ENCODE measurements at places on chromosomes 6 and 20.

GRCh38 chr6:36539814-36540568, 7.3 kb downstream of the STK38 start:
- no peak for DNase-seq

DNA sequence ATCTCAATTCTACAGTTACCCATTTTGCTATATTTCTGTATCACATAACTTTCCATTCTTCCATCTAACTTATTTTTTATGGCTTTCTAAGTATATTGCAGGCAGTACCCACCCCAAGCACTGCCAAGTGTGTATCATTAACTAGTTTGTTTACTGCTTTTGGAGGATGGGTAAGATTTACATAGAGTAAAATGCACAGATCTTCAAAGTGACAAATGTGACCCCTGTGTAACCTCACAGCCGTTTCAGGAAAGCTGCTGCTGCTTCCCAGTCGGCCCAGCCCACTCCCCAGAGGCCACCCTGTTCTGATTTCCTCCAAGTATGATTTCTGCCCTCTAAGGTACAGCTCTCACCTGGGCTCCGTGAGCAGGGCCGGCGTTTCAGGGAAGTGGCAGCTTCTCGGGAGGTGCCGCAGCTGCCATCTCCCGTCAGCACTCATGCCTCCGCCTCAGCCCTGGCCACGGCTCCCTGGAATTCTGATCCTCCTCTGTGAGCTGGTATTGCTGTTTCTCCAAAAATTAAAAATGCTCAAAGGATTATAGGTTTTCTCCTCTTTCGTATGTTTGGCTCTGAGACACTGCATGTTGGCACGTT, 15.0 kb upstream of the MAP1LC3A start:
- DNase-seq = no peak

DNA sequence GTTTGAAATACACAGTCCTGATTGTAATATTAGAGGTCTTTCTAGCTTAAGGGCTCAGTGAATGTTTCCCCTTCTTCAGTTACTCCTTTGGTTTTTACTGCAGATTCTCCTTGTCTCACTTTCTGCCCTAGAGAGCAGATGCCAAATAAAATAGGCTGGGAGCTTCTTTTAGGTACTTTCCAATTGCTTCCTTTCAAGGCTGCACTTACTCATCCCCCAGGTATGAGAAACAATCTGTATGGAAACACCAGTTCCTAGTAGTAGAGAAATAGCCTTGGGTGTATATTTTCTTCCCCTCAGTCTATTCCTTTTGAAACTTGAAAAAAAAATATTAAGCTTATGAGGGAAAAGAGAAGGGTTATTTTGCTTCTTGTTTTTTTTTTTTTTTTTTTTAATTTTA, 139.7 kb downstream of the PAK5 start:
- no peak for DNase-seq

GRCh38 chr6:121993362-121993761, 406.1 kb upstream of the HSF2 start:
- no peak for DNase-seq

- DNase-seq = no peak
These were observed 161.0 kb downstream of the GJA1 start for GRCh38 chr6:121596441-121596840.

- DNase-seq = no peak
These were observed 40.6 kb downstream of the DTNBP1 start for GRCh38 chr6:15622045-15622740.

GRCh38 chr6:29990931-29991330, 48.6 kb downstream of the HLA-A start:
- no peak for DNase-seq

- peak; percentile 62 for DNase-seq
These were observed 39.8 kb downstream of the GNAS start for GRCh38 chr20:58892141-58892931.

GRCh38 chr6:84227044-84227433, 404 bp downstream of the CEP162 start:
- no peak for DNase-seq

GRCh38 chr6:121826156-121826810, 390.8 kb downstream of the GJA1 start:
- no peak for DNase-seq

- no peak for DNase-seq
These were observed 235.9 kb upstream of the SUPT3H start for GRCh38 chr6:45613656-45614055.

DNA sequence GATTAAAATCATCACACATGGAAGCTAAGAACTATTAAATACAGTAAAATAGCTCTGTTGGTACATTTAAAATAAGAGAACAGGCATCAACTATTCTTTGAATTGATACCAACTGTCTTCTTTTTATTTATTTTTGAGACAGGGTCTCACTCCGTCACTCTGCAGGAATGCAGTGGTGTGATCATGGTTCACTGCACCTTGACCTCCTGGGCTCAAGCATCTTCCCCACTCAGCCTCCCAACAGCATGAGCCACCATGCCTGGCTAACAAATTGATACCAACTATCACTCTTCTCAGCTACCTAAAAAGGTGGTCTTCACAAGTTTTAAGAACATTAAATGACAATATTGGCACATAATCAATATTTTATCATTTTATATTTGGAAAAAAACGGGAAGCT, 7.8 kb upstream of the PNISR start:
- no peak for DNase-seq

DNA sequence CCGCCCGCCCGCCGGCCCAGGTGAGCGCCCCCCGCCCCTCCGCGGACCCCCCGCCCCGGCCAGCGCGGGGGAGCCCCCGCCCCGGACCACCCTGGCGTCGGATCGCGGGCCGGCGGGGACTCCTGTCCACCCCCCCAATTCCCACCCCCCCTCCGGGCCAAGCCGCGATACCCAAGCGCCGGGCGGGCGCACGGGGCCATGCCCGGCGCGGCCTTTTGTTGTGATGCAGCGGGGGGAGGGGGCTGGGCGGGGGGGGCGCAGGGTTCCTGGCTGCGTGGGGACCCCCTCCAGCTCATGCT, 245 bp downstream of the SRC start:
- no peak for DNase-seq

DNA sequence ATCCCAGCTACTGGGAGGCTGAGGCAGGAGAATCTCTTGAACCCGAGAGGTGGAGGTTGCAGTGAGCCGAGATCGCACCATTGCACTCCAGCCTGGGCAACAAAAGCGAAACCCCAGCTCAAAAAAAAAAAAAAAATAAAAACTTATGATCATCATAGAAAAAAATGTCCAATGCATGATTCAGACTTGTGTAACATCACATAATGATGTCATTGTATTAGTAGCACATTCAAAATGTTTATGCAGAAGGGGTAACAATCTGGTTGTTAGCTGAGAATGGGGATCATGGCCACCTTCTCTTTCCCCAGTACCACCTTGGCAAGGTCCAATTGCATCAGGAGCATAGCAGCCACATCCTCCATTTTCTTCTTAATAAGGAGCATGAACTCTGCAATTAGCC, 137.6 kb upstream of the MARCKS start:
- DNase-seq = no peak

DNA sequence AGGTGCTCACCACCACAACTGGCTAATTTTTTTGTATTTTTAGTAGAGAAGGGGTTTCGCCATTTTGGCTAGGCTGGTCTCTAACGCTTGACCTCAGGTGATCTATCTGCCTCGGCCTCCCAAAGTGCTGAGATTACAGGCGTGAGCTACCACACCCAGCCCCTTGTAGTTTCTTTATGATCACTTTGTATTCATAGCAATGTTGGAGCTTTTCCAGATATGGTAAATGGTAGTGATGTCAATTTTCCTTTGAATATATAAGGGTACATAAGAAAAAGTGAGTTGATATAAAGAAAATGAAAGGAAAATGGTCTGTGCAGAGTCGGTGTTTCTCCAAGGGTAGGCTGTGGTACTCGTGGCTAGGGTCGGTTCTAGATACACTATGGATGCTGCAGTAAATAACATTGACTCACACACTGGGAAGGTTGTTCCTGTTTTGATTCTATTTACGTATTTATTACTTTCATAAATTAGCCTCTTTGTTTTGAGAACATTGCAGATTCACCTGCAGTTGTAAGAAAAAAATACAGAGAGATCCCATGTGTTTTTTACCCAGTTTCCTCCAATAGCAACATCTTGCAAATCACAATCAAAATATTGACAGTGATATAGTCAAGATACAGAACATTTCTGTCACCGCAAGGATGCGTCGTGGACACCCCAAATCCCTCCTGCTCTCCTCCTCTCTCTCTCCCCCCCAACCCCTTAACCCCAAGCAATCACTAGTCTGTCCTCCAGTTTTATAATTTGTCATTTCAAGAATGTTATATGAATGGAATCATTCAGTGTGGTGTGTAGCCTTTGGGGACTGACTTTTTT, 2.5 kb downstream of the ZNF831 start:
- DNase-seq = no peak

GRCh38 chr6:163207431-163208383, 206.8 kb upstream of the QKI start:
- no peak for DNase-seq

DNA sequence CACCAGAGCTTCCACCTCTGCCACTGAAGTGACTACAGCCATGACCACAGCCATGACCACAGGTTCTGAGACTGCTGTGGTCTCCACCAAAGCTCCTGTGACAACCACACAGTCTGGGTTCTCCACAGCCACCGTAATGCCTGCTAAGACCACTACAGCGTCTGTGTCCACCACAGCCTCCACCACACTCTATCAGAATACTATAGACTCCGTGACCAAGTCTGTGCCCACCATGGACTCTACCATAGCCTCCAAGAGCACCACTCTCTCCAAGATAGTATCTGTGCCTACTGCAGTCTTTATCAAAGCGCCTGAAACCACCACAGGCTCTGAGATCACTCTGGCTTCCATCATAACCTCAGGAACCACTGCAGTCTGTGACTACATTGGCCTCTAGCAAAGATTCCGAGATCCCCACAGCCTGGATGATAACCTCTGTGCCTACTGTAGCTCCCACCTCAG, 18.3 kb upstream of the MUC21 start:
- no peak for DNase-seq

DNA sequence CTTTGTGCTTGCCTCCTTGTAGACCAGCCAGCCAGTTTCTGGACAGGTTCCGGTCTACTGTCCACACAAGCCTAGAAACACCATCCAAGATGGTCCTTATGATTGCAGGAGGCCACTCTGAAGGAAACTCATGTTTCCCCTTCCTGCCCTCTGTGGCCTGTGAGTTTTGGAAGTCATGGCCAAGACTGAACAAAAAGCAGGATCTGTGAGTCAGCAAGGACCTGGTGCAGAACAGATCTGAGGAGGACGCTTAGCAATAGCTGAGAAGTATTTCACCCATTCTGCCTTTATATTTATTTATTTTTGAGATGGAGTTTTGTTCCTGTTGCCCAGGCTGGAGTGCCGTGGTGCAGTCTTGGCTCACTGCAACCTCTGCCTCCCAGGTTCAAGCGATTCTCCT, 134.6 kb upstream of the EEF1E1 start:
- DNase-seq = no peak

GRCh38 chr6:108846101-108846500, 2.1 kb upstream of the ARMC2 start:
- no peak for DNase-seq

DNA sequence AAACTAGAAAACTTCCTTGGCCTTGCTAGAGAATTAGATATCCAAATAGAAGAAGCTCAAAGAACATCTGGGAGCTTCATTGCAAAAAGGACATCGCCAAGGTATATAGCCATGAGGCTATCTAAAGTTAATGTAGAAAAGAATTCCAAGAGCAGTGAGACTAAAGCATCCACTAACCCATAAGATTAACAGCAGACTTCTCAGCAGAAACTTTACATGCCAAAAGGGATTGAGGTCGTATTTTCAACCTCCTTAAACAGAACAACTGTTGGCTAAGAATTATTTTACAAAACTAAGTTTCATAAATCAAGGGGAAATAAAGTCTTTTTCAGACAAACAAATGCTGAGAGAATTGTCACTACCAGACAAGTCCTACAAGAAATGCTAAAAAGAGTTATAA, 149.1 kb upstream of the COL21A1 start:
- no peak for DNase-seq

- no peak for DNase-seq
These were observed 76.1 kb upstream of the ATXN1 start for GRCh38 chr6:16837217-16837972.

GRCh38 chr6:96537726-96538125, 16.1 kb downstream of the UFL1 start:
- DNase-seq = peak; percentile 35

DNA sequence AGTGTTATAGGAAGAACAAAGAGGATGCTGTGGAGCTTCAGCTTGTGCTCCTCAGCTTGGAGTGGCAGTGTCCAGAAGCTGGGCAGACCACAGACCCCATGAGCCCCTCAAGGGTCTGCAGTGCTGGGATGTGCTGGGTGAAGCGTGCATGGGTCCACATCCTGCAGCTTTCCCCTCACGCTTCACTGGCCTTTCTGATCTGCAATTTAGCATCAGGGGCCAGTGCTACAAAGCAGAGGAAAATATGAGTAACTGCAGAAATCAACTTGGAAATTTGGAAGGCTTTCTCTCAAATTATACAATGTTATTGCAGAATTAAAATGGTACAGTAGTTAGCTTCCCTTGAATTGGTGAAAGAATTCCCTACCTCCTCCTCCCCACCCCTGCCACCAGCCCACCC, 10.1 kb downstream of the SLC17A4 start:
- no peak for DNase-seq

DNA sequence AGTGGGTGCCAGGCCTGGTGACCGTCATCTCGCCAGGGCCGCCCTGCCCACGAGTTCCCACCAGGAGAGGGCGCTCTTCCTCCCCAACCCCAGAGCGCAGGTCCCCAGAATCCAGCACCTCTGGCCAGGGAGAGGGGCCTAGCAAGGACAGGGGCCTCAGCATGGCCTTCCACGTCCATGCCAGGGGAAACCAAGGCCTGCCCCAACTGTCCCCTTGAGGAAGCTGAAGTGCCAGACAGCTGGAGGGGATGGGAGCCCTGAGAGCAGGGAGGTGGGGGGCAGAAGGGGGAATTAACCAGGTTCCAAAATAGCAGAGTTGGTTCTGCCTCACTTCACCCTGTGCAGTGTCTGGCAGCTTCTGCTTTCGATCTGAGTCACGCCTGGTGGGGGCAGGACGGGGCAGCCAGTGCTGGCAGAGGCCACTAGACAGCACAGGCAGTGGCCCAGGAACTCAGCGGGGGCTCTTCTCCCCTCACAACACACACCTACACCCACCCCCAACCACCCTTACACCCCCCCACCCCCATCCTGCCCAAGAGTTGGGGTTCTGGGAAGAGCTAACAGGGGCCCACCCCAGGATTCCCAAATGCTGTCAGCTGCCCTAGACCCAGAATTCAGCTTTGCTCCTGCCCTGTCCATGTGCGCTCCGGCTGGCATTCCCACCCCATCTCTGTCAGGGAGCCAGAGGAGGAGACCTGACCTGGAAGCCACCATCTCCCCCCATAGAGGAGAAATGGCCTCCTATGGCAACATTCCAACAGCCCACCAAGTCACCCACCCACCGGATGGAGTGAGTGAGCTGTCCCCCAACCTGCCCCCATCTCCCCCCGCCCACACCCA, 29.2 kb downstream of the TFEB start:
- DNase-seq = peak; percentile 20

GRCh38 chr6:16803294-16804200, 42.3 kb upstream of the ATXN1 start:
- DNase-seq = no peak

- DNase-seq = no peak
These were observed 86.5 kb downstream of the QKI start for GRCh38 chr6:163501026-163501425.

- no peak for DNase-seq
These were observed 195.5 kb downstream of the RIMS1 start for GRCh38 chr6:72081871-72082270.

- no peak for DNase-seq
These were observed 699.0 kb downstream of the PHF3 start for GRCh38 chr6:64334636-64335035.

- DNase-seq = no peak
These were observed 704 bp downstream of the TOP1 start for GRCh38 chr20:41029150-41029901.
